Kidney capillary endothelial cell (primary cell): ENCODE measurements at places on chromosomes 6 and 20.
A peak's percentile ranks its signal among the peaks of the same experiment; 100 is the strongest.

GRCh38 chr6:78533426-78533825, 333.9 kb upstream of the IRAK1BP1 start:
- DNase-seq = no peak

DNA sequence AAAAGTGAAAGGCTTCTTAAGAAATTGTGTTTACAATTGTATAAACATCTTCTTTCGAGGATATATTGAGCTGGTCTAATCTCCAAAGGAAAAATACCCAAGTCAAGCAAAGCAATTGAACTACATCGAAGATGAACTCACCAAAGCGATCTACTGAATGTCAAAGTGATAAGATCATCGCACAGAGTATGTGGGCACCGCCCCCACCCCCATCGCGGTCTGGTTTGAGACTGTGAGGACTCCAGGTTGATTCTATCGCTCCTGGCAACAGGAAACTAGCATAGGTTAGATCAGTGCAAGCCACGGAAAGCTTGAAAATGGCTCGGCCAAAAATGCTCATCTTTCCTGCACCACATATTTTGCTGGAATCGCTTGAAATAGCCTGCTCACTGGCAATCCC, 133.2 kb upstream of the RPS6KA2 start:
- no peak for DNase-seq

- no peak for DNase-seq
Observed at GRCh38 chr20:53879048-53879684, 191.2 kb downstream of the BCAS1 start.

DNA sequence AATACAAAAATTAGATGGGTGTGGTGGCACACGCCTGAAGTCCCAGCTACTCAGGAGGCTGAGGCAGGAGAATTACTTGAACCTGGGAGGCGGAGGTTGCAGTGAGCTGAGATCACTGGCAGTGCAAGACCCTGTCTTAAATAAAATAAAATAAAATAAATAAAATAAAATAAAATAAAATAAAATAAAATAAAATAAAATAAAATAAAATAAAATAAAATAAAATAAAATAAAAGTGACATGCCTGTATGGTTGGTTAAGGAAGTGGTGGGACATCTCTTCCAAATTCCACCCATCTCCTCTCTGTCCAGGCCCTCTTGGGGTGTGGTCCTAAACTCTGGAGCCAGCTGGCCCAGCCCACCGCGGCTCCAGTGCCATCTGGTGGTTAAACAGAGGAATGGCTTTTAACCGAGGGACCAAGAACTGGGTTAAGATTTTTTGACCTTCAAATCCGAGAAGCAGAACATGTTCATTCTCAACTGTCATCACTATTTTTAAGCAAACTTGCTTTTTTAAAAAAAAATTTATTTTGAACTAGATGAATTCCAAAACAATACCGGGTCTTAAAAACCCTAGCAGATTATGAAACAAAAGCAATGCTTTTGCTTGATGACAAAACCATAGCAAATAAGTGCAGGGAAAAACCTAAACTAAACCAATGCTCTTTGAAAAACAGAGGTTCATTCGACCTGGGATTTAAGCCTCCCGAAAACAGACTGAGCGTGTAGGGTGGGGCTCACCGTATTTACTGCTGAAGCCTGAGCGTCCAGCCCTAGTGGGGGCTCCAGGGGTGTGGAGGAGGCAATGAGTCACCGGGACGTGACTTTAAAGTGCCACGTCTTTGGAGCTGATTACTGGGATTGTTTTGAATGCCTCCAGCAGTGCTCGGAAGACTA, 68.8 kb downstream of the CDC5L start:
- DNase-seq = peak; percentile 51

DNA sequence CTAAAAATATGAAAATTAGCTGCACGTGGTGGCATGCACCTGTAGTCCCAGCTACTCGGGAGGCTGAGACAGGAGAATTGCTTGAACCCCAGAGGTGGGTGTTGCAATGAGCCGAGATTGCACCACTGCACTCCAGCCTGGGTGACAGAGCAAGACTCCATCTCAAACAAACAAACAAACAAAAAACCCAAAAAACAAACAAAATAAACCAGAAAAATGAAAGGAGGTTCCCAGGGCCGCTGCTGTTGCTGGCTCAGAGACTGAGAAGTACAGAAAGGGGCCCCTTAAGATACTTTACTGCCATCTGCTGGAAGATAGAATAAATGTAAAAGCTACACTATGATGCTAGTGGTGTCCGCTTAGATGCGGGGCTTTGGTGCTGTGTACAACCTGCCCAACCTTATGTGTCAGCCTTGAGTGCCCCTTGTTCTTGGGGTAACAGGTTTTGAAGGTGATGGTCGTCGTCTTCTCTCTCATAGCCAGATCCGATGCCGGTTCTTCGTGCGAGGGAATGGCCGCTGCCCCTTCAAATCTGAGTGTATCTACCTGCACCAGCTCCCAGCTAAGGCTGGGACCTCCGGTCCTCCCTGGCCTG, 2.8 kb upstream of the FANCE start:
- DNase-seq = peak; percentile 85

DNA sequence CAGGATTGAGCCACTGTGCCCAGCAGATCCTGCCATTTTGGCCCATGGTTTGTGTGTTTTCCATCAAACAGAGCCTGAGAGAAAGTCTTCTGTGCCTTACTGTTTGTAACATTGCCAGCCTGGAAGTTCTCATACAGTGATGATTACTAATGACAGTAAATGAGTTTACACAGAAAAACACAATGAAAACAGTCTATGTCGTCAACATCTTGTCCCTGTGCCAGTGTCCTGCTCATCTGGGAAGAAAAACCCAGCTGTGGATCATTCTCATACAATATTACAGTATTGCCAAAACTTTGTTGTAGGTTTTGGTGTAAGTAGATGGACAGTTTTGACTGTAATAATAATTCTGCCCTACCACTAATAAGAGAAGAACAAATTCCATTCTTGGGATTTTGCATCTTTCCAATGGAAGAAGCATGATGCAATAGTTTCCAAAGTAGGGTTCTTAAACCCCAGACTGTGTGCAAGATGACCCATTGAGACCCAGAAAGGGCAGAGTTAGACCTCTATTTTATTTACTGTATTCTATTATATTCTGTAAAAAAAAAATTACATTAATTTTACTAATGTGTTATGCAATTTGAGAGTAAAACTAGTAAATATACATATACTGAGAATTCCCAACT, 135.0 kb upstream of the JARID2 start:
- no peak for DNase-seq

- DNase-seq = no peak
Observed at GRCh38 chr20:62536871-62537401, 61.1 kb upstream of the GATA5 start.

- peak; percentile 38 for DNase-seq
Observed at GRCh38 chr6:89895276-89895874, 1.1 kb downstream of the GJA10 start.

- DNase-seq = no peak
Observed at GRCh38 chr6:160132776-160133338, 11.2 kb downstream of the SLC22A1 start.

- DNase-seq = no peak
Observed at GRCh38 chr6:43973357-43973756, 153.9 kb downstream of the MRPL14 start.

DNA sequence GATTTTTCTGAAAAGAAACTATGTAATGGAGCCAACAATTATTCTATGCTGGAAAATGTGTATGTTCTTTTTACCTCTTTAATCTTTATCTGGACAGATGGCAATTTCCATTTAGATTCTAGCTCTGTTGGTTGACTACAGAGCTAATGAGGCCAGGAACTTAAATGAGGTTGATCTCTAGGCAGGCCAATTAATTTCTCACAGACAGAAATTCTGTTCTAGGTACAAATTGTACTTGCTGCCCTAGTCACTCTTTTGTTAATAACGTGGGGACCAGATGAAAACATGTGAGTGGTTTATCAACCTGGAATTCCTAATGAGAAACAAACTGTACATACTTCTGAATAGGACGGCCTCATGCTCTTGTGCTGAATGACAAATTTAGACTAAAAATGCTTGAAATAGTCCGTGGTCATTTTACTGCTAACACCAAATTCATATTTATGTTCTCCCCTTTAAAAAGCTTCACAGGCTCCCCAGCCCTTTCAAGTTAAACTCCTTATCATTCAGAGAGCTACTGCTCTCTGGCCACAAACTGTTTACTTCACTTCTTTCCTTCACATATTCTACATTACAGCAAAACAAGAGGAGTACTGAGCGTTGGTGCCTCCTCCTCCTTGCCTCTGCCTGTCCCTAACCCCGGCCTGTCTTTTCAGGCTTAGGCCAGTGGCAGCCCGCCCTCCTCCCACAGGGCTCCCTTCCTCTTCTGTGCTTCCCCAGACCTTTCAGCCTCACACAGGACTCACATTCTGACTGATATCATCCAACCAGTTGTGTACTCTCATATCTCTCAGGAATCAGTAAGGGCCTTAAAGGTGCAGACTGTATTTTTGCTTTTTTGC, 41.4 kb downstream of the DTNBP1 start:
- DNase-seq = no peak

DNA sequence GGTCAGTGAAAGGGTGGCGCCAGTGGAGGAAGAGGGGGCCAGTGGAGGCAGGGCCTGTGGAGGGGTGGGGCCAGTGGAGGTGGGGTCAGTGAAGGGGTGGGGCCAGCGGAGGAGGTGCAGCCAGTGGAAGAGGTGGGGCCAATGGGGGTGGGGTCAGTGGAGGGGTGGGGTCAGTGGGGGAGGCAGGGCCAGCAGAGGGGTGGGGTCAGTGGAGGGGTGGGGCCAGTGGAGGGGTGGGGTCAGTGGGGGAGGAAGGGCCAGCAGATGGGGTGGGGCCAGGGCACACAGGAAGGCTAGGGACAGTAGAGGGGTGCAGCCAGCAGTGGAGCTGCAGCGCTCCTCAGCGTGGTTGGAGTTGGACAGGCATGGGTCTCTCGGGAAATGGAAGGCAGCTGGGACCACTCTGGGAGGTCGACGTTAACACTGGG, 18.7 kb downstream of the ADRM1 start:
- peak; percentile 28 for DNase-seq

GRCh38 chr20:53074811-53075314, 102.7 kb downstream of the TSHZ2 start:
- DNase-seq = no peak

GRCh38 chr6:6696867-6697531, 108.5 kb downstream of the LY86 start:
- peak; percentile 76 for DNase-seq

- DNase-seq = no peak
Observed at GRCh38 chr6:55469951-55470366, 109.0 kb downstream of the HMGCLL1 start.

GRCh38 chr20:58923117-58923712, 57.8 kb upstream of the NELFCD start:
- DNase-seq = no peak

DNA sequence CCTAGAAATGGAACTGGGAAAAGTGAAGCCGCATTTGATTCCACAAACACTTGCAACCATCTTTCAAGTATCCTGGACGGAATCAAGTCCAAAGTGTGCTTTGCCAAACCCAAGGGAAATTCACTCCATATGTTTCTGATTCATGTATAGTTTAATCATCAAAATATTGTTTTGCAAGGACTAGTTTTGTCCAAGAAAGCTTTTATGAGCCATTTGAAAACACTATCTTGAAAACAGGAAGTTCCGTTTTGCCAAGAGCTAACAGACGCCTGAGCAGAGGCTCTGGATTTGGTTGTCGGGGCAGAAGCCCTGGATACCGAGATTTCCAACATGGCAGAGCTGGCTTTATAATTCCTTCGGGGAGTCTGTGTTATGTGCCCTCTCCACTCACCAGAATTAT, 251.1 kb downstream of the PHACTR1 start:
- DNase-seq = no peak

GRCh38 chr6:159969921-159970320, 1.0 kb downstream of the IGF2R start:
- peak; percentile 72 for DNase-seq

DNA sequence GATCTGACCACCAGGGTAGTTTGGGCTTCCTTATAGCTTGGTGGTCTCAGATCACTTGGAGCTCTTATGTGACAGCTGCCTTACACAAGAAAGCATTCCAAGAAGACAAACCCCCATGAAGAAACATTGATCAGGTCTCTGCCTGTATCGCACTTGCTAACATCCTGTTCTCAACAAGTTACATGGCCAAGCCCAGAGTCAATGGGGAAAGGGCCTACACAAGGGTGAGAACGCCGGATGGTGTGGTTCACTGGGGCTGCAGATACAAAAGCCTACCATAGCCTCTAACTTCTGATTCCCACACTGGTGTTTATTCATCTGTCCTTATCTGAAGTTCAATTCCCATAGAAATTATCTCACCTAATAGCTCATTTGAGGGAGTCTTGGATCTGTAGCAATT, 235.5 kb downstream of the SYNDIG1 start:
- no peak for DNase-seq

DNA sequence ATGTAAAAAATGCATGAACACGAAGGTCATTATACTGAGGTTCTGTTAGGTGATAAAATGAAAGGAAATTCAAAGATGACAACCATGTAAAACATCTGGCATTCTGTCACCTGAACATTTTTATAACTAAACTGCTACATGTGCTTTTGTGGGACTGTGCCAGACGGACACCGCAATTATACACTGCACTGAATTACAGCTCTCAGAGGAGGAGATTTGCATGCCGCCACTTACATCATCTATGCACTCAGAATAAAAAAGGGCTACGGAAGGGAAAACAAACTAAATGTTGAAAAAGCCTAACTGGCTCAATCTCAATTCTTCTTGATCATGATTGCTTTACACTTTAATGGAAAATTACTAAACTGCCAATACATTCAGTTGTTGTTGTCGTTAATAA, 614.0 kb upstream of the EYS start:
- no peak for DNase-seq

DNA sequence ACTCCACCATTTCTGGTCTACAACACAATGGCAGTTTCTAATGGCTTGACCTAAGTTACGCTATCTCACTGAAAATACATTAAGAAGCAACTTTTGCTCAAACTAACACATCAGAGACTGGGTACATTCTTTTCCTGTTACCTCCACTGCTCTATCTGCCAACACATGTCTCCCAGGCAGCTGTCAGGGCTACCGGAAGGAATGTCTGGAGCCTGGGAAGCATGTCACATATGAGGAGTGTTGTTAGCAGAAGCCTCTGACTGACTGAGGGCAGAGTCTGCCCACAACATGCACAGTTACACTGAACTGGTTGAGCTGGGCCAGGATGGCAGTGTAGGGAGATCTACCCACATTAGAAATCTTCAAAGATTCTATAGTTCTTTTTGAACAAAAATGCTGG, 264.5 kb downstream of the KIF16B start:
- no peak for DNase-seq

GRCh38 chr6:40482532-40482931, 104.6 kb downstream of the LRFN2 start:
- DNase-seq = no peak

DNA sequence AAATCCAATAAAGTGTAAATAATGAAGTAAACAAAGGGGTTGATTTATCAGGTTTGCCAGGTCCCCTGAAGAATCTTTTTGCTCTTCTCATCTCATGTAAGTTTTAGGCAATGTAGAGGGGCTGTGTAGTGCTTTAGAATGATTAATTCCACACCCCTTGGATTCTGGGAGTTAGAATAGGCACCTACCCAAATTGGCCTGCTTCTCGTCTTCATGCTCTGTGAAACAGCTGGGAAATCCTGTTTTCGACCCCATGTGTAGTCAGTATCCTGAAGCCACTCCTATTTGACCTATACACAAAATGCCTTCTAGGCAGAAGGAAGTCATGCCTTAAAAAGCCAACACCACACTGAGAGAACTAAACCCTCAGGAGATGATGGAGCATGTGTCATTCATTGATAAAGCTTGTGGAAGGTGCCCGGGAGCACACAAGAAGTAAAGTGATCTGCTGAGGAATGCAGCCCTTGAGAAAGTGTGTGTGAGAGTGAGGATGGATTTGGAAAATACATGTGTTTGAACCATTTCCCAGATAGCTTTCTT, 170.9 kb downstream of the KLHL32 start:
- no peak for DNase-seq
